Activated CD4-positive, CD25-positive, alpha-beta regulatory T cell treated with anti-CD3 and anti-CD28 coated beads, Interleukin-2, amount 50 U/mL, for 24 hours (primary cell): ENCODE measurements at places on chromosomes 2 and 18.

- ATAC-seq = peak; percentile 24
Measured at GRCh38 chr2:30266051-30266621, 34.8 kb downstream of the LBH start.

- no peak for ATAC-seq
Measured at GRCh38 chr18:28071199-28071598, 105.7 kb downstream of the CDH2 start.

- ATAC-seq = no peak
Measured at GRCh38 chr2:51624995-51625394, 593.1 kb upstream of the NRXN1 start.

DNA sequence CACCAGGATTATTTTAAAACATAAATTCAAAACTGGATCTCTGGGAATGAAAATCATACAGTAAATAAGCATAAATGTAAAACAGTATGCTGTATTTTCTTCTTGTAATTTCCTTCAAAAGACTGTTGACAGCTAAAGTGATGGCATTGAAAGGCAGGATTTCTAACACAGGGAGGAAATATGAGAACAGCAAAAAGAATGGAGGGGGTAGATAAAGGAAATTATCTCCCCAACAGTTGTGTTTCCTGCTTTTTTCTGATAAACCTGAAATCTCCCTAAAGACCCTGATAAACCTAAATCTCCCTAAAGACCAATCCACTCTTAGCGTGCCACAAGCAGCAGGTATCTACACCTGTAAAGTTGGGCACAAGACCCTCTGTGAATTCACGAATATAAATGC lies 50.8 kb downstream of the PIAS2 start:
- ATAC-seq = no peak

- peak; percentile 11 for ATAC-seq
Measured at GRCh38 chr2:119231975-119232665, 8.5 kb downstream of the STEAP3 start.

GRCh38 chr2:229738024-229738625 lies 23.8 kb upstream of the DNER start:
- ATAC-seq = no peak

- no peak for ATAC-seq
Measured at GRCh38 chr2:191018048-191018447, 4.1 kb upstream of the STAT1 start.

DNA sequence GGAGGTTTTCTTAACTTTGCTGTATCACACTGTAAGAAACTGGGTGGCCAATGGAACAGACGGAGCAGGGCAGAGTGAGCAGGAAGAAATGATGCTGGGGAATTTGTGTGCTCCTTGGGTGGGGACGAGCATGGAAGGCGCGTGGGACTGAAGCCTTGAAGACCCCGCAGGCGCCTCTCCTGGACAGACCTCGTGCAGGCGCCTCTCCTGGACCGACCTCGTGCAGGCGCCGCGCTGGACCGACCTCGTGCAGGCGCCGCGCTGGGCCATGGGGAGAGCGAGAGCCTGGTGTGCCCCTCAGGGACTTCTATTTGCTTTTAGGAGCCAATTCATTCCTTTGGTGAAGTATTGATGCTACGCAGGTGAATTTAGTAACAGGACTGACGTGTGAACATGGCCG lies 8.9 kb downstream of the TPO start:
- no peak for ATAC-seq

- no peak for ATAC-seq
Measured at GRCh38 chr2:65402780-65403528, 29.4 kb downstream of the SPRED2 start.

- no peak for ATAC-seq
Measured at GRCh38 chr2:165561516-165561915, 92.0 kb downstream of the CSRNP3 start.

GRCh38 chr2:175253871-175254270 lies 72.4 kb upstream of the ATP5MC3 start:
- ATAC-seq = no peak

DNA sequence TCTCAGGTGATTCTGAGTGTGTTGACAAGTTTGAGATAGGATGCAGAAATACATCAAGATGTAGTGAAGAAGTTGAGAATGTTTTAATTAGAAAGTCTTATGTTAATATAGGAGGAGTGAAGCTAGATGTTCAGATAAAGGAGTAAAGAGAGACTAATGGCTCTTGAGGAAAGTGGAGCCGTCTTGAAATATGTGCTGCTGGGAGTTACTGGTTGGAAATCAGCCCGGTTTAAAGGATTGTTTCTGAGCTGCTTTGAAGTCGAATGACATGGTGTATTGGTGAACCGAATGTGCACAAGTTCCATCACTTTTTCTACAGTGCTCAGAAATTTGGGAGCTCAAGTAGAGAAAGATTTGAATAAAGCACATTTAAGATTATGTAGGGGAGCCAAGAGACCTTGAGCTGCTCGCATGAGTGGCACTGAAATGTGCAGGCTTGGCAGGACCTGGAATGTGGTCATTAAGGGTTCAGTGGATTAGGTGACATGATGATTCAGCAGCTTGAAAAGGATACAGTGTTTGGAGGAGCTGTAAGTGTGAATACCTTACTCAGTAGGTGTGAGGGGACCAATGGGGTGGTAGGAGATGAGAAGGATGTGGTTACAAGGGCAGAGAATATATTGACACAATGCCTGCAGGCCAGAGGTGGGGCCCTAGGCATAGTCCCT lies 68.6 kb downstream of the CAB39 start:
- peak; percentile 85 for ATAC-seq

GRCh38 chr2:181891258-181891965 lies at the start of gene ITPRID2:
TSS of gene ITPRID2 (plus strand) at chr2:181891730. CDS start at chr2:181892067, 337 bp downstream.
- ATAC-seq = peak; percentile 93

- ATAC-seq = no peak
Measured at GRCh38 chr2:38668779-38669479, 3.0 kb downstream of the GALM start.

- no peak for ATAC-seq
Measured at GRCh38 chr2:88606371-88607030, 20.8 kb downstream of the EIF2AK3 start.

- ATAC-seq = no peak
Measured at GRCh38 chr18:1047406-1047805, 142.7 kb downstream of the ADCYAP1 start.

GRCh38 chr2:25310965-25311864 lies 30.5 kb downstream of the DNMT3A start:
- no peak for ATAC-seq

DNA sequence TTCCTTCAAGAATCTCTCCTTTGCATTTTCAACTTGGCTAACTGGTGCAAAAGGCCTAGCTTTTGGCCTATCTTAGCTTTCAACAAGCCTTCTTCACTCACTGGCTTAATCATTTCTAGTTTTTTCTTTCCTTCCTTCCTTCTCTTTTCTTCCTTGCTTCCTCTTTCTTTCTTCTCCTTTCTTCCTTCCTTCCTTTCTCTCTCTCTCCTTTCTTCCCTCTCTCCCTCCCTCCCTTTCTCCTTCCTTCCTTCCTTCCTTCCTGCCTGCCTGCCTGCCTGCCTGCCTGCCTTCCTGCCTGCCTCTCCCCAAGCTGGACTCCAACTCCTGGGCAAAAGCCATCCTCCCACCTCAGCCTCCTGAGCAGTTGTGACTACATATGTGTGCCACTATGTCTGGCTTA lies 176.2 kb upstream of the APCDD1 start:
- no peak for ATAC-seq

DNA sequence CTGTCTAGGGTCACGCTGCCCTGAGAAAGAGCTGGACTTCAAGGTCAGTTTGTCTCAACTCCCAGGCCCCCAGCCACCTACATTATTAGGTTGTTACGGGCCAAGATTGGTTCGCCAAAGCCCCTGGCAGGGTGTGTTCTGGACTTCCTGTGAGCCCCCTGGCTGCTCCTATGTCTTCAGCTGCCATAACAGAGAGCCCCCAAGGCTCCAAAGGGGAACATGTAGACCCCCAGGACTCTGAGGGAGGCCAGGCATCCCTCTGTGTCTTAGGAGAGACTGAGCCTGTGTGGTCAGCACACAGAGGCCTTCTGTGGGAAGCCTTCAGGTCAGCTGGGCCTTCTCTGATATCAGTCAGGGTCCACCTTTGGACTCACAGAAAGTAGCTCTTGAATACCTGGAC lies 58.3 kb downstream of the INHBB start:
- no peak for ATAC-seq

GRCh38 chr18:59902131-59902992 lies 2.6 kb downstream of the PMAIP1 start:
- ATAC-seq = peak; percentile 7

GRCh38 chr2:101306410-101306809 lies 2.1 kb downstream of the RNF149 start:
- ATAC-seq = no peak

GRCh38 chr2:200100027-200100426 lies 144.6 kb downstream of the MAIP1 start:
- ATAC-seq = no peak

GRCh38 chr2:33528441-33528950 lies 52.0 kb downstream of the RASGRP3 start:
- no peak for ATAC-seq

GRCh38 chr2:150232321-150232720 lies 255.1 kb downstream of the RND3 start:
- no peak for ATAC-seq

GRCh38 chr2:172894689-172895387 lies 159.2 kb downstream of the RAPGEF4 start:
- no peak for ATAC-seq

DNA sequence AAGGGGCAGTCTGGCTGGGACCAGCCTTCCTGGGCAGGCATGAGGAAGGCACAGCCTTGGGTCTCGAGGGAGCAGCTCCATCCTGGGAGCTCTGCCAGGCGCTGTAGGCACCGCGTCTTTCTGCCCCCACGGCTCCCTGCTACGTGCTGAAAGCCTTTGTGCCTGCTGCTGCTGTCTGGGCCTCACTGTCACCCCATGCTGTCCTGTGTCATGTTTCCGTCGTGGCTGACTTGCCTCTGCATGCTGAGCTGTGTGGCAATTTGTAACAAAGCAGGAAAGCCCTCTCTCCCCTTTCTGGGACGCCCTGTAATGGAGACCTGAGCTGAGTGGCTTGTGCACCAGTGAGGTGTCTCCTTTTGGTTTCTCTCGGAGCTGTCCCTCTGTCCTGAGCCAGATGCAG lies 152.5 kb downstream of the TSN start:
- no peak for ATAC-seq

GRCh38 chr2:169656164-169656563 lies 38.0 kb downstream of the CFAP210 start:
- ATAC-seq = no peak

GRCh38 chr2:176158186-176158591 lies 1.1 kb downstream of the HOXD3 start:
- no peak for ATAC-seq

DNA sequence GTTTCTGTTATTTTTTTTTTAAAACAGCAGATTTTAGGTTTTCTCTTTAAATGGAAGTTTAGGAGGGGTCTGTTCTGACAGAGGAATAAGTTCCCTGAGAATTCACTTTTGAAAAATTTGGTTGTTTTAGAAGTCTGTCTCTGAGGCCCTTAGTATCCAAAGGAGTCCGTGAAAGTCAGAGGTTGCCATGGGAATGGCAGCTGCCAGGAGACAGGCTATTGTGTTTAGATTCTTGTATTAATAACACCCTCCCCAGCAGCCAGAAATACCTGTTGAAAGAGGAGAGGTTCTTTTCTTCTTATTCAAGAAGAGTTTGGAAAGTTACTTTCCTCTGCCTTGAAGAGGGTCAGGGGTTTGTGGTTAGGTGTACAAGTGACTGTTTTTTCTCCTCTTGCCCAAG lies 29.5 kb downstream of the TNP1 start:
- no peak for ATAC-seq

DNA sequence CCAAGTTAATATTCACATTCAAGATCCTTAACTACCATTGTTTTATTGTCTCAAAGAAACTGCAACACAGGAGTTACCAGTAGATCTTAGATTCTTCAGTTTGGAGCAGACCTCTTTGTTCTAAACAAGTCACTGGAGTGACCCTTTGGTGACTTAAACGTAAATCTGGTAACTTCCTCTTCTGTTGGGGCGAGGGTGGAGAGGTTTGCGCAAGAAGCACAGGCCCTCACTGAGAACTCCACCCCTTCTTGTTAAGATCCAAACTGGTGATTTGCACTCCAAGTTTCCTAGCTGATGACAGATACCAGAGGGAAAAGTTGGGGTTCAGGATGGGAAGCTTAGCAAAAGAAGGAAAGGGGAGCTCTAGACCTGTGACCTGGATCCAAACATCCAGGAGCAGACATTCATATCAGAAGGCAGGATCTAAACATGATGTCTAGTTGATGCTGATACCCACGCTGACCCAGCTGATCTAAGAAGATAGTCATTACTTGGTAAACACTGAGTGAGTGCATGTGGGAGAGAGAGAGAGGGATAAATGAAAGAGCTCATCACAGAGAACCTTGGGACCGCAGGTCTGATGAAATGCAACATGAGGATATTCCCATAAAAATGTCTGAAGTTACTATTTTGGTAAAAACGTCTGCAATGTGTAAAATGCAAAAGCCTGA lies 256.0 kb downstream of the CDH20 start:
- ATAC-seq = no peak

DNA sequence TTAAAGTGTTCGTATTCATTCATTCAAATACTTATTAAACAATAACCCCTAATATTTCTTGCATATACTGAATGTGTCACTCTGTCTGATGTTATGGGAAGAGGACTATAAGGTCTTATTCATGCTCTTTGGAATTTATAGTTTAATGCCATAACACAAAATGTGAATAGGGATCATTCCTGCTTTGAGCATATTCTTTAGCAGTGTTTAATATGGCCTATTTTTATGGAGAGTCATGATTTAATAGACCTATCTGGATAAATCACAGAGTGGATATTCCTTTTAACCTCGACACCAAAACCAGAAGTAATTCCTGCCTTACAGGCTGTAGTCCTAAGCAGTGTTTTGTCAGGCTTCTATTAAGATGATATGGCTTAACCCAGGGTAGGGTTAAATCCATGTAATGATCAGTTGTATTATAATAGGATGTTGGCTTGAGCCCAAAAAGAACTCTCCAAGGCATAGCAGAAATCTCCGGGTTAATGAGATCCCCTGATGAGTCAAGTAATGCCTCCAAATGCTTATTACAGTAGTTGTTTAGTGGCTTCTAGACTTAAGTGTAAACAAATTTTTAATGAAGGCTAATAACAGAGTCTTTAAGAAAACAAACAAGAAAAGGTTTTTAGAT lies 54.3 kb downstream of the GULP1 start:
- no peak for ATAC-seq

DNA sequence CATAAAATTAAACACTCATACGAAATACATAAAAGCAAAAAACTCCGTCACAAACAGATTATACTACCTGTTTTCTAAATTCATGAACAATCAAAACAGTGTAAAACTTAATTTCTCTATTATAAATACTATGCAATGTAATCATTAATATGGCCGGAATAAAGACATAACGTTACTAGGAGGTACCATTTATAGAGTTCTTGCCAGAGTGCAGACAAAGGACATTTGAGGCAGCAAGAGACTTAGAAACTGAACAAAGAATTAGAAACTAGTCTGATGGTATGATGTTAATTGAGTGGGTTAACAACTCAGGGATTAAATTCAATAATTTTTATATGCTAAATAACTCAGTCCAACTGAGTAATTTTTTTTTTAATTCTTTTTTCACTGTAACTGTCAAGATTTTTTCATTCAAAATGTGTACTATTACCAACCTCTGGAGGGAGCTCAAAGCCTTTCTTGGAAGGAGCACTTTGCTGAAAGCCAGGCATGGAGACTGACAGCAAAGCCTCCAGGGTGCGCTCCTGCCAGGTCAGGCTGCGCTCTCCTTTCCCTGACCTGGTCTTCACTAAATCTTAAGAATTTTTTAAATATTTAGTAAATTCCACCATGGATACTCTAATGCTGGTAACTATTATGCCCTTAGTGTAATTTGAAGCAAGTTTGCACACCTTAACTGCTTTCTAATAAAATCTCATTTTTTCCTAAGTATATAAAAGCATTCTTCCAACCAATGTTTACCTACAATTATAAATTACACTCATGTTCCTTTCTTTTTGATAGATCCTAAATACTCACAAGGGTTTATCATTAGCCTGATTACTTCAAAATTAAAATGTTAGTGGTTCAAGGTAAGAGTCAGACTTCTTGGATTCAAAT lies 34.1 kb downstream of the WDR35 start:
- peak; percentile 65 for ATAC-seq
